ENCODE measurements at places on chromosomes 7 and 10.

- no peak overlapping the region for H3K4me3 ChIP-seq
- no peaks in the 10 kb centered on the region for H3K27me3 ChIP-seq
- no peaks in the 10 kb centered on the region for H3K4me1 ChIP-seq
- DNase-seq: no peak
- no peak overlapping the region for H3K27ac ChIP-seq
Observed at GRCh38 chr10:97157578-97158095, 28.1 kb downstream of the SLIT1 start.

DNA sequence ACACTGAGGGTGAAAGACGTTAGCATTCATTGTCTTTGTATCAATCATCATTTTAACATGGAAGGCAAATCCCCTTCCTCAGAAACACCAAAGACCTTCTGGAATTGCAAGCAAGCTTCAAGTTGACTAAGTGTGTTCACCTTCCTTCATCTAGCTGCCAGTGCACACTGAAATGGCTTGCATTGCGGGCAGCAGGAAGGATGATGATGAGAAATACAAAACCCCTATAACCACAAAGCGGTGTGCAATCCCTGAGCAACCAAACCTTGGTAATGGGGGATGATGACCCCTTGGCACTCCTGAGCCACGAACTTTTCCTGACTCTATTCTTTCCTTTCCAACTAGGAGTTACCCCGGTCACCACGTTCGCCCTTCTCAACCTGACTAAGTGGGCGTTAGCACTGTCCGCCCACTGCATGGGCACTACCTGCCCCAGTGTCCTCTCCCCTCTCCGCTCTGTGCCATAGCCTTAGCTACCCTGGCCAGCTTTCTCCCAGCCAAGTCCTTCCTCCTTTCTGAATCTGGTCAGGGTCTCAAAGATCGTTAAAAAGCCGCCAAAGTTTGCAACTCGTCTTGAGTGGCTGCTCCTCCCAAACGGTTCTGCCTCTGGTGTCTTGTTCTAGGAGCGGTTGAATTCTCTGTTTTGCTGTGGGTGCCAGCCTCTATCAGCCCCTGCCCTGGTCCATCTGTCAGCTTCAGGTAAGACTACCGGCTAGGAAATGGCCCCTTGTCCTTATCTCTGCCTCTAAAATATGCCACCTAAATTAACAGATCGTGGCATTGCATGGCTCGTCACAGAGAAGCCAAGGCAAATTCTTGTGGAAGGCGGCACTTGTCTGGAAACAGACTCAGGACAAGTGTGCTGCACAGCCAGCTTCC, 586 bp upstream of the AOC1 start:
- H3K27ac ChIP-seq: no peak overlapping the region
- H3K4me1 ChIP-seq: peaks cover 2% of the 10 kb centered on the region
- H3K27me3 ChIP-seq: no peaks in the 10 kb centered on the region
- no peak overlapping the region for H3K4me3 ChIP-seq
- DNase-seq: no peak

DNA sequence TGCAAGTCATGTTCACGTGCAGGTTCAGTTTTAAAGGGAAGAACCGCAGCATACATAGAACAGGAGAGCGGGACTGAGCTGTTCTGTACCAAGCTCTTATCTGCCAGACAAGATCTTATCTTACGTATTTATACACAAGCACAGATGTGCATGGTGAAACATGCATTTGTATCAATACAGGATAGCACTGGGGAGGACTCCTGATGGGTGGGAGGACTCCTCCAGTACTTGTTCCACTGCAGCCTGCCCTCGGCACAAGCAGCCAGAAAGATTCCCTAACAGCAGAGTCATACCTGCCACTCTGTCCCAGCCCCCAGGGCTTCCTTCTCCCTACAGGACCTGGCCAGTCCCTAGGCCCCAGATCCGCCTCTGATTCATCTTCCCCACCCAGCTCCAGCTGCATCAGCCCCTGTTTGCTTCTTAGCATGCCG, 13.2 kb upstream of the PRKCQ start:
- H3K4me3 ChIP-seq: no peak overlapping the region
- no peaks in the 10 kb centered on the region for H3K36me3 ChIP-seq
- H3K4me1 ChIP-seq: peaks cover 2% of the 10 kb centered on the region
- no peak overlapping the region for H3K27ac ChIP-seq
- no peaks in the 10 kb centered on the region for H3K27me3 ChIP-seq

GRCh38 chr7:18978108-18978495, 139.3 kb downstream of the TWIST1 start:
- no peak overlapping the region for H3K4me3 ChIP-seq
- no peaks in the 10 kb centered on the region for H3K36me3 ChIP-seq
- no peak for DNase-seq
- no peaks in the 10 kb centered on the region for H3K4me1 ChIP-seq

DNA sequence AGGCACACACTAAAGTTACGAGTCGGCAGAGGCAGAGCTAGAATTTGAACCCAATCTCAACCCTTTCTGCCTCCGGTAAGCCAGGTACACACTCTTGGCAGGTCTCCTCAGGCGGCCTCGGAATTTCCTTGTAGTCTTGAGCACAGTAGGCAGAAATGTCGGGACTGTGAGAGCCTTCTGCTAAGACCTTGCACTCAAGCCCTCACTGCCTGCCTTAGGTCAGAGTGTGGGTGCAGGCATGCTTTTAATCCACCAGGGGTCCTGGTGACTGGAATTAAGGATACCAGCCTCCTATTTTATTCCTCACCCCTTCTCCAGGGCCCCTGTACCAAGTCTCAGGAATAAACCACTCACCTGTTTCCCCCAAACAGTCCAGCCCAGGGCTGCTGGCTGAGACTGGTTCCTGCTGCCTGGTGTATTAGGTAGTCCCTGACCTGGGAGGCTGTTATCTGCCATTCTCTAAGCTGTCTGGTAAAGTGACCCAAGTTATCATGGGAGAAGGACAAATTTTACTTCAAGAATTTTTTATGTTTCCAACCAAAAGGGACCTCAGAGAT, 855 bp downstream of the ATP6V1F start:
- peaks cover 3% of the 10 kb centered on the region for H3K4me1 ChIP-seq
- no peak for DNase-seq
- H3K4me3 ChIP-seq: peak overlapping the region; percentile 86
- peaks cover 6% of the 10 kb centered on the region for H3K27me3 ChIP-seq
- H3K27ac ChIP-seq: no peak overlapping the region

- no peaks in the 10 kb centered on the region for H3K4me1 ChIP-seq
- H3K36me3 ChIP-seq: no peaks in the 10 kb centered on the region
- H3K27me3 ChIP-seq: no peaks in the 10 kb centered on the region
- no peak for DNase-seq
Observed at GRCh38 chr10:58897708-58898107, 278.7 kb upstream of the PHYHIPL start.

DNA sequence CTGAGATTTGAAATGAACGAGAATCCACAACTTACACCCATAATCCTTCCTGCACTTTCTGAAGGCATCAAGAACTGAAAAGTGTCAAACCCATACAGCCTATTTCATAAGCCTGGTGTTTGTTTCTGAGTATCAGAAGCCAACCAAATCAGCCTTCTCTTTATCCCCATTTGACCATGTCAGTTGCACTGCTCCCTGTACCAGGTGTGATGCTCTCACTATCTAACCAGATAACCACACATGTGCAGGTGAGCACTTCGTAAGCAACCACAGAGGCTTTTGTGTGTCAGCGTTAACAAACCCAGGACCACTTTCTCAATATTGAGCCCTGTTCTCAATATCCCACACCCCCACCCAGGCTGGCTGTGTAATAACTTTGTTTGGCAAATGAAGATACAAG, 114.4 kb downstream of the DOCK4 start:
- DNase-seq: no peak
- peaks cover 2% of the 10 kb centered on the region for H3K36me3 ChIP-seq
- H3K4me3 ChIP-seq: no peak overlapping the region
- no peaks in the 10 kb centered on the region for H3K27me3 ChIP-seq
- no peak overlapping the region for H3K27ac ChIP-seq
- H3K4me1 ChIP-seq: no peaks in the 10 kb centered on the region

GRCh38 chr7:93897680-93898079, 7.1 kb upstream of the TFPI2 start:
- no peaks in the 10 kb centered on the region for H3K36me3 ChIP-seq
- no peaks in the 10 kb centered on the region for H3K27me3 ChIP-seq
- DNase-seq: no peak
- H3K4me1 ChIP-seq: no peaks in the 10 kb centered on the region

DNA sequence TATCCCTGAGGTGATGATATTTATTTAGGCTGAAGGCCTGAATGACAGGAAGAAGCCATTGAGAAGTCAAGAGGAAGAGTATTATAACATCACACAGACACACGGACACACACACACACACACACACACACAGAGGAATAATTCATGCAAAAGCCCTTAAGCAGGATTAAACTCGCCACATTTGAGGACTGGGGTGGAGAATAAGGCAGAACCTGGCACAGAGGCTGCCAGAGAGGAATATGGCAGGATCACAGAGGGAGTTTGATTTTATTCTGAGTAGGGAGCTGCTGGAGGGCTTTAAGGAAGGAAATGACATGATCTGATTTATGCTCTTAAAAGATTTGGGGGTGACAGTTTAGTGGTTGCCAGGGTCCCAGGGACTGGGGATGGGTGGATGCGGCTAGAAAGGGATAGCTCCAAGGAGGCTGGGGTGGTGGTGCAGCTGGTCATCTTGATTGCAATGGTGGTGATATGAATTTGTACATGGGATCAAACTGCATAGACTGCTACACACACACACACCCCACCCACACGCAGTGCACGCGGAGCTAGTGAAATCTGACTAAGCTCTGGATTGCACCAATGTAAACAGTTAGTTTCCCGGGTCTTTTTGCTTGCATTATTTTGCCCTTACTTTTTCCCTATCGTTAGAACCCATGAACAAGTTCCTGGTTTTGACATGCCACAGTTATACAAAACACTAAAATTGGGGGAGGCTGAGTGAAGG, 11.2 kb downstream of the SMURF1 start:
- H3K4me1 ChIP-seq: peaks cover 12% of the 10 kb centered on the region
- H3K27ac ChIP-seq: no peak overlapping the region
- H3K4me3 ChIP-seq: no peak overlapping the region
- no peak for DNase-seq
- peaks cover 3% of the 10 kb centered on the region for H3K36me3 ChIP-seq
- H3K27me3 ChIP-seq: no peaks in the 10 kb centered on the region

DNA sequence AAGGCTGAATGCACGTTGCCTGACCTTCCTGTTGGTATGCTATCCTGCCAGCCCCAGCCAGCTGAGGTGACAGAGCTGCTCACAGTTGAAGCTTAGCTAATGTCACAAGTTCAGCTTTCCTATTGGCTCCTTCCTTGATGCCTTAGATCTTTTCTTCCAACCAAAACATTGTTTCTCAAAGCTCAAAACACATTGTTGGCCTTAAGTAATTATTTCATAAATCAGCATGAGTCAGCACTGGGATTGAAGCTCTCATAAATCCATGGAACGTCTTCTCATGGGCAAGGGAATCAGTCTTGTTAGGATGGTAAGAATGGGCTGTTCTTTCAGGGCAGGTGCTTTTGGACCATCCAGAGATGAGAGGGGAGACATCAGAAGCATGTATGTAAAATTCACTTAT, 128.1 kb upstream of the SAMD8 start:
- H3K27me3 ChIP-seq: no peaks in the 10 kb centered on the region
- H3K36me3 ChIP-seq: no peaks in the 10 kb centered on the region
- no peak for DNase-seq
- no peaks in the 10 kb centered on the region for H3K4me1 ChIP-seq

DNA sequence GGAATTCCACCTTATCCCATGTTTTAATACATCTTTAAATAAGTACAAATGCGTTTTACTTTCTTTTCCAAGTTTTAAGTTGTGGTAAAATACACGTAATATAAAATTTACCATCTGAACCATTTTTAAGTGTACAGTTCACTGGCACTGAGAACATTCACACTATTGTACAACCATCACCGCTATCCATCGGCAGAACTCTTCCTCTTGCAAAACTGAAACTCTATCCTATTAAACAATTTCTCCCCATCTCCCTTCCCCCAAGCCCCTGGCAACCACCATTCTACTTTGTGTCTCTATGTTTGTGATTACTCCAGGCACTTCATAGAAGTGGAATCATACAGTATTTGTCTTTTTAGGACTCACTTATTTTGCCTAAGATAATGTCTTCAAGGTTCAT, 33.8 kb downstream of the HIP1 start:
- H3K36me3 ChIP-seq: no peaks in the 10 kb centered on the region
- DNase-seq: peak; percentile 40
- H3K4me3 ChIP-seq: no peak overlapping the region
- H3K27ac ChIP-seq: no peak overlapping the region

- no peak overlapping the region for H3K4me3 ChIP-seq
- DNase-seq: peak; percentile 44
- no peaks in the 10 kb centered on the region for H3K27me3 ChIP-seq
- H3K36me3 ChIP-seq: peaks cover 23% of the 10 kb centered on the region
Observed at GRCh38 chr7:66140924-66141323, 26.3 kb downstream of the CRCP start.

- H3K27ac ChIP-seq: no peak overlapping the region
- no peak for DNase-seq
- no peaks in the 10 kb centered on the region for H3K36me3 ChIP-seq
- H3K4me1 ChIP-seq: no peaks in the 10 kb centered on the region
- no peak overlapping the region for H3K4me3 ChIP-seq
- no peaks in the 10 kb centered on the region for H3K27me3 ChIP-seq
Observed at GRCh38 chr10:21100871-21101514, 203.9 kb upstream of the NEBL start.

DNA sequence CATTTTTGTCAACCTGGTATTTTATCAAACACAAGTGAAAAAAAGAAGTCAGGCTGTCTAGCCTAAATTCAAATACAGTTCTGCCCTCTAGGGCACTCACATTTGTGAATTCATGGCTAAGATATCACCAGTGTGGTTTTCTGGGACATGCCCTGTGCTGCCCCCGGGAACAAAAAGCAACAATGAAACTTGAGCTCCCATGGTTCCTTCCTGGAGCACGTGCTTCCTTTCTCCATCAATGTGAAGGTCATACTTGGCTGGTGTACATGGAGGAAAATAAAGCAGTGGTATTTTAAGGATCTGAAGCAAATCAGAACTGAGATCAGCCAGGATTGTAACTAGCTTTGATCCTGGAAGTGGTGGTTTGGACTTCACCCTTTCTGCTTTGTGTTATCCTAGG, 128.9 kb upstream of the FRMD4A start:
- H3K4me3 ChIP-seq: no peak overlapping the region
- DNase-seq: no peak
- H3K4me1 ChIP-seq: no peaks in the 10 kb centered on the region
- no peaks in the 10 kb centered on the region for H3K36me3 ChIP-seq
- no peak overlapping the region for H3K27ac ChIP-seq
- H3K27me3 ChIP-seq: no peaks in the 10 kb centered on the region

DNA sequence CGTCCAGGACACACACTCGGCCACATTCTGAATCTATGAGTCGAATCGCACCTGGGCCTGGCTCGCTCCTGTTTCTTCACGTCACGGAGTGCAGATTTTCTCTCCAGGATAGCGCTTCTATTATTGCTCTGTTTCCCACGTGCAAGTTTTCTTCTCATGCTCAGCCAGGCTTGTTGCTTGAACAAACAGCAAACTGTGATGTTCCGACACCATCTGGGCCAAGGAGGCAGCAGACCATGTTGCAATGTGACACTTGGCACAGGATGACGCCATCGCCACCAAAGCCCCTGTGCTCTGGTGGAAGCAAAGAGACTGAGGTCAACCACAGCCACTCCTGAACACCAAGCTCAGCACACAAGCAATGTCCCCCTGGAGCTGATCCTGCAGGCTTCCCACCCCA, 507.1 kb upstream of the ADARB2 start:
- H3K4me3 ChIP-seq: no peak overlapping the region
- DNase-seq: no peak
- no peaks in the 10 kb centered on the region for H3K4me1 ChIP-seq
- H3K36me3 ChIP-seq: no peaks in the 10 kb centered on the region
- H3K27ac ChIP-seq: no peak overlapping the region
- H3K27me3 ChIP-seq: no peaks in the 10 kb centered on the region

- H3K27me3 ChIP-seq: no peaks in the 10 kb centered on the region
- no peaks in the 10 kb centered on the region for H3K36me3 ChIP-seq
- H3K4me3 ChIP-seq: no peak overlapping the region
- H3K4me1 ChIP-seq: peaks cover 10% of the 10 kb centered on the region
Observed at GRCh38 chr7:46747869-46748576, 827.0 kb upstream of the IGFBP3 start.
